CD8-positive, alpha-beta memory T cell (primary cell): ENCODE measurements at places on chromosomes 1 and 21.
A peak's percentile ranks its signal among the peaks of the same experiment; 100 is the strongest.

- DNase-seq, result no peak
Observed at GRCh38 chr1:6180268-6180706, at the start of gene CHD5. CHD5 (minus strand) TSS chr1:6180321; CDS start chr1:6180023, 298 bp downstream.

- DNase-seq, result no peak
Observed at GRCh38 chr1:182608845-182609610, 4.8 kb upstream of the RGS16 start.

- DNase-seq, result no peak
Observed at GRCh38 chr1:58583496-58583895, 6.4 kb upstream of the TACSTD2 start.

DNA sequence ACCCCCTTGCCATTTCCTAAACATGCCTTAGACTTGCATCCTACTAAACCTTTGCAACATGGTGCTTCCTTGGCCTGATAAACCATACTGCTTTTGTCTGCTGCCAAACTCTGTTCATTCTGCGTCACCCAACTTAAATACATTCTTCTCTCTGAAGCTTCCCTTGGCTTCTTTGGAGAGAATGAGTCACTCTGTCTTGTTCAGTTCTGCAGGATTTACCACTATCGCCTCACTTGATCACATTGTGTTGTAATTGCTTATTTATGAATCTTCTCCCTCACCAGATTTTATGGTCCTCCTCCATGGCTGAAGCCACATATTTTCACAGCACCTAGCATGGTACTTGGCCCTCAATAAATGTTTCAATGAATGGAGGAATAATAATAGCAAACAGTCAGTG, 21.7 kb upstream of the TUT4 start:
- DNase-seq, result no peak

- no peak for DNase-seq
Observed at GRCh38 chr1:208757846-208758245, 513.7 kb upstream of the PLXNA2 start.

GRCh38 chr1:167502719-167503462, 15.4 kb downstream of the CD247 start:
- DNase-seq, result no peak

GRCh38 chr1:48810740-48811139, 34.0 kb upstream of the BEND5 start:
- no peak for DNase-seq

DNA sequence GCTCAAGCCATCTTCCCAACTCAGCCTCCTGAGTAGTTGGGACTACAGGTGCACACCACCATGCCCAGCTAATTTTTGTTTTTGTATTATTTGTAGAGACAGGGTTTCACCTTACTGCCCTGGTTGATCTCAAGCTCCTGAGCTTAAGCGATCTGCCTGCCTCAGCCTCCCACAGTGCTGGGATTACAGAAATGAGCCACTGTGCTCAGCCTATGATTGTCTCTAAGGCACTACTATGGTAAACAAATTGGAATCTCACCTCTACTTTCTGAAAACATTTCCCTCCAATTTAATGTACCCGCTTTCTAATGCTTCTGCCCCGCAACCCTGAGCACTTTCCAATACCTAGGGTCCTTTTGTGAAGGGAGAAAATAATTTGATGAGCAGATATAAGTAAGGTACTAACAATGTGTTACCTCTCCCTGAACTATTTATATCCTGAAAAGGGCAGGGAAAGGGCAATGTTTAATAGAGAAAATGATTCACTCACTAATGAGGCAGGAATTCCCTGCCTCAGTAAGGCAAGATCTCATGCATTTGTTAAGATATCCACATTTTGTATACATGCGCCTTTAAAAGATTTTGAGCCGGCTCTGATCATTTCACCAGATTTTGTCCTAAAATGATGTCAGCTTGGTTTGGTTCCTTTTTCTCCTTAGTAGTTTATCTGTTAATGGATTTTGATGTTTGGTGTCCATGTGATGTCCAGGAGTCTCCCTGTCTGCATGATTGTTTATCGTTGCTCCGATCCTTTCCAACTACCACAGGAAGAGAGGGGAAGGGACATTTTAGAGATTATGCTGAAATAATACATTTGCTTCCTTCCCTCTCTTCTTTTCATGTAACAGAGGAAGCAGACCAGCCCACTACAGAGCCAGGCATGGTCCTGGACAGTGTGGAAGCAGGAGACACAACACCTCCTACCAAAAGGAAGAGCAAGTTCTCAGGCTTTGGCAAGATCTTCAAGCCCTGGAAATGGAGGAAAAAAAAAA, 47.3 kb upstream of the RCC1 start:
- DNase-seq, result no peak

DNA sequence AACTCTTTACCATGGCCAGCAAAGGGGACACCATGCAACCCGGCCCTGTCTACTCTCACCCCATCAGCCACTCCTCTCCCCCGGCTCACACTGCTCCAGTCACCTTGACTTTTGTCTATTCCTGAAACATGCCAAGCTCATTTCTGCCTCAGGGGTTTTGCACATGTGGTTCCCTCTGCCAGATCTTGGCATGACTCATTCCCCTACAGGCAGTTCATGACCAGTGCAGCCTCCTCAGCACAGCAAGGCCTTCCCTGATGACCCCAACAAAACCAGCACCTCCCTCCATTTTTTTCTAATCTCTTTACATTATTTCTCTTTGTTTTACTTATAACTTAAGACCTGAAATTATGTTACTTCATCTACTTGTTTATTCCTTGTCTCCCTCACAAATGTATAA, 58.6 kb upstream of the GJB5 start:
- no peak for DNase-seq

- DNase-seq, result no peak
Observed at GRCh38 chr1:38285807-38286530, 239.4 kb upstream of the POU3F1 start.

GRCh38 chr1:67105508-67105907, 29.3 kb downstream of the C1orf141 start:
- no peak for DNase-seq

- DNase-seq, result no peak
Observed at GRCh38 chr1:185823467-185823866, 89.3 kb downstream of the HMCN1 start.

GRCh38 chr21:45993210-45994085, 11.9 kb downstream of the COL6A1 start:
- DNase-seq, result peak; percentile 0

DNA sequence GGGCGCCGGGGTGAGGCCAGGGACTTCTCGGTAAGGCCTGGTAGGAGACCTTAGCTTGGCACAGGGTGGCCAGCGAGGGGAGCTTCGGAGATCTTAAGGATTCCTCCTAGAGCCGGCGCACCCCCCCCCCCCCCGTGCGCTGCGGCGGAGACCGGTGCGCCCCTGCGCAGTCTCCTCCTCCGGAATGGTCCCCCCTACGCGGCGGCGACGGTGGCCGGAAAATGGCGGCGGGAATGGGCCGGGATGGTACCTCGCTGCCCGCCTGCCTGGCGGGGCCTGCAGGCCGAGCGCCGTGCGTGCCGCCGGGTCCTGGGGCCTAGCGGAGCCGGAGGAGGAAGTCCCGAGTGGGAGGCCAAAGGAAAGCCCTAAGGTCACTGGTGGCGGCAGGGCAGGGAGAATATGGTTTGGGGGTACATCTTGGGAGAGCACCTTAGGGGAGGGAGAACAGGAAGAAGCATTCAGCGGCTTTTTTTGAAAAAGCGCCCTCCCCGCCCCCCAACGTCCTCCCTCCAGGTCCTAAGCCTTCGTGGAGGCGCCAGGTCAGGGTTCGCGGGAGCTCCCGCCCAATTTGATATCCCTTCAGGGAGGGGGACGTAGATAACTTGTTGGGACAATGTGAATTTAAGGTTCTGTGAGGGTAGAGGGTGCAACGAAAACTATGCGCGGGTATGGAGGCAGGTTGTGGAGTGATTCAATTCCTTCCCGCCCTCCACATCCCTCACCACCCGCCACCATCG, 429 bp downstream of the SRRM1 start:
- peak; percentile 70 for DNase-seq

- DNase-seq, result no peak
Observed at GRCh38 chr1:184635980-184636431, 118.7 kb downstream of the EDEM3 start.

DNA sequence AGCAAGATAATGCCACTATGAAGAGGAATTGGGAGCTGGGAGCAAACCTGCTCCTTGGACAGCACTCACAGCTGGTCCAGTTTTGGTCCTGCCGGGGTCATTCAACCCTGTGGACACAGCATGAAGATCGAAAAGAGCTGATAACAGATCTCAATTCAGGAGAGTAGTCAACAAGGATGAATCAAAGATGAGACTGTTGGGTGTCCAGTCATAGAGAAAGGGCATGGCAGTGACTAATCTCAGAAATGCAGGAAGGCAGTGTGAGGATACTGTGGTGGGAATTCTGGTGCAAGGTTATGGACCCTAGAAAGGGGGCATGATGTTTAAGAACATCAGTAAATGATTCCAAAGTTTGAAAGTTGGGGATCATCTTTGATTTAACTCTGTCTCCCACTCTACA, 261.4 kb upstream of the ZP4 start:
- no peak for DNase-seq

- no peak for DNase-seq
Observed at GRCh38 chr1:228785366-228786330, 50.4 kb downstream of the RHOU start.

GRCh38 chr1:243595527-243596210, 254.4 kb downstream of the AKT3 start:
- no peak for DNase-seq

GRCh38 chr1:224502459-224503160, 68.0 kb upstream of the WDR26 start:
- no peak for DNase-seq

DNA sequence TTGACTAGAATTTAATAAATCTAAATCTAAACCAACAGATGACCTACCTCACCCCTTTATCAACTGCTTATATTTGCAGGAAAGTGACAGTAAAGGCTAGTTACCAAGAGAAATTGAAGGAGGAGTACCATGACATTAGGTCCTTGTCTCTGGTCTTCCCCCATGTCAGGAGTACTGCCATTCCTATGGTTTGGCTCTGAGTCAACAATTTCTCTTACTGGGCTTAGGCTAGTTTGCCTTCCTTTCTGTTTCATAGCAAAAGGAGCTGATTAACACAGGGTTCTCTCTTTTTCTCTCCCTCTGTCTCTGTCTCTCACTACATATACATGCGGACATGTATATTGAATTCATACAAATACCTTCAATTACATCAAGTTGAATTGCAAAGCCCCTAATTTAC, 579.9 kb downstream of the DPYD start:
- DNase-seq, result no peak

GRCh38 chr1:21289700-21290545, at the start of gene ECE1:
ECE1 (minus strand) TSS chr1:21290463; CDS start chr1:21290414, 49 bp downstream.
- DNase-seq, result peak; percentile 42

DNA sequence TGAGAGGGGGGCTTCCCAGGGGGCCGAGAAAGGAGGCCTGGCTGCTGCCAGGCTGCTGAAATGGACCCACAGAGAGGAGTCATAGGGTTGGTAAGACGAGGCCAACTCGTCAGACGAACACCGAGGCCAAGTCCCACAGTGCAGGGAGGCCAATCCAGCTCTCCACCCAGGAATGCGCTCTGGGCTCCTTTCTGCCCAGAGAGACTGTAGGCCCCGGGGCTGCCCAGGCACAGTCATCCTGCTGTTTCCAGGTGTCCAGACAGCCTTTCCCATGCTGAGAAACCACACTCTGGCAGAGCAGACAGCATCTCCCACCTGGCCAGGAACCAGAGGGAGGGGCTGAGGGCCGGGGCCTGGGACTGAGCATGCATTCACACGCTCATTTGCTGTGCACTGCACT, 26.7 kb upstream of the RSPO1 start:
- DNase-seq, result no peak

GRCh38 chr1:30258876-30259275, 464.5 kb downstream of the MATN1 start:
- no peak for DNase-seq

GRCh38 chr1:207497941-207498340, 2.0 kb downstream of the CR1 start:
- DNase-seq, result no peak

DNA sequence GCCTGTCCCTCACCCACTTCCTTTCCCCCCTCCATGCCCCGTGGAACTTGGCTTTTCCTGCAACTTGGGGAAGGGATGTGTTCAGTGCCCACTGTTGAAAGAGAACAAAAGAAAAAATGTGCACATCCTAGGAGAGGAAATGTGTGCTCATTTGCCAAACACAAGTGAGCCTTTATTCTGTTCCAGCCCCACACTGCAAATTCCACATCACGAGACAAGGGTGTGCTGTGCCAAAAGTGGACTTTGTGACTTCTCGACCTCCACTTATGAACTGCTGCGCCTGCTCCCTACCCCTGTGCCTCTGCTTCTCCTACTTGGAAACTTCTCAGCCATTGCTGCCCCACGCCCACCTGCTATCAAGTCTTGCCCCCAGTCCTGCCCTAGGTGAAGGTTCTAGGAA, 97.0 kb upstream of the GRIK3 start:
- no peak for DNase-seq

DNA sequence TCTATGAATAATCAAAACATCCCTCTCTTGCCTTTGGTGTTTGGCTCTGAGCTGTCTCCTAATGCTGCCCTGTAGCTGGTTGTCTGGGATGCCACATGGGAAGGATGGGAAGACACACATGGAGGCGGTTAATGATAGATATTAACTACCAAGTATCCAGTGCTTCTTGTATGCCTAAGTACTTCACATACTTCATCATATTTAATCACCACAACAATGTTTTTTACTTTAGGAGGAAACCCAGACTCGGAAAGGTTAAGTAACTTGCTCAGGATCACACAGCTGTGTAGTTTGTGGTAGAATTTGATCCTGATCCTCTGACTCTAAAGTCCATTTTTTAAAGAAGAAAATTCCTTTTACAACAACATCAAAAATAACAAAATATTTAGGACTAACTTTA, 88.0 kb downstream of the HHAT start:
- DNase-seq, result no peak

DNA sequence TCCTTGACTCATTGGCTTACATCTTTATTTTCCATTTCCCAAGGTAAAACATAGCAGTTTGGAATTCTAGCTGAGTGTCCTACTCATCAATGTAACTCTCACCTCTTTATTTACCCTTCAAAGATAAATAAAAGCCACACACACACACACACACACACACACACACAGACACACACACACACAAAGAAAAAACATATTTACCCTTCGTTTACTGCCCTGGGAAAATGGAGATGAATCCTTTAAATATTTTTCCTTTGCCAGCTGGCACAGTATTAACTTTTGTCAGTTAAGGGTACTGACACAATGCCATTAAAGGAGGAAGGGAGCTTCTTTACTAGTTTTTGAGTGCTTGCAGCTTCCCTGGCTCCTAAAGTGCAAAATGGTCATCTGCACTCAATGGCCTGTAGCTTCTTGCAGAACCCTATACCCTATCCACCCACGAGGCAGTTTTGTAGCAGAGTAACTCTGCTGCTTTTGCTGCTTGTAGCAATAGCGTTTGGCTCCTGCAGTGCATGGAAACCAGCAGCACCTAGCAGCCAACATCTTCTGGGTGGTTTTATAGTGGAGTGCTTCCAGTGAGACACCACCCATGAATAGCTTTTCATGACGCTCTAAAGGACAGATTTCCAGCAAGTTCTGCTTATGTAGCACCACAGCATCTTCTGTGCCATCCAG, 103.7 kb downstream of the HS2ST1 start:
- no peak for DNase-seq

- no peak for DNase-seq
Observed at GRCh38 chr1:190479050-190479397, 1.4 kb upstream of the BRINP3 start.
